ENCODE measurements at places on chromosomes 12 and 14. TPM values are rescaled to one million over a fixed set of nuclear protein-coding genes. Genes with fewer than 3 reads are reported as not detected.

The C12orf42 gene
- not detected for polyA plus RNA-seq

The HOXC13 gene
- 0.23 TPM for polyA plus RNA-seq

- no peak for DNase-seq
These were observed 106.7 kb upstream of the COCH start for GRCh38 chr14:30767624-30768023.

The DCN gene
- polyA plus RNA-seq, result 219 TPM

DNA sequence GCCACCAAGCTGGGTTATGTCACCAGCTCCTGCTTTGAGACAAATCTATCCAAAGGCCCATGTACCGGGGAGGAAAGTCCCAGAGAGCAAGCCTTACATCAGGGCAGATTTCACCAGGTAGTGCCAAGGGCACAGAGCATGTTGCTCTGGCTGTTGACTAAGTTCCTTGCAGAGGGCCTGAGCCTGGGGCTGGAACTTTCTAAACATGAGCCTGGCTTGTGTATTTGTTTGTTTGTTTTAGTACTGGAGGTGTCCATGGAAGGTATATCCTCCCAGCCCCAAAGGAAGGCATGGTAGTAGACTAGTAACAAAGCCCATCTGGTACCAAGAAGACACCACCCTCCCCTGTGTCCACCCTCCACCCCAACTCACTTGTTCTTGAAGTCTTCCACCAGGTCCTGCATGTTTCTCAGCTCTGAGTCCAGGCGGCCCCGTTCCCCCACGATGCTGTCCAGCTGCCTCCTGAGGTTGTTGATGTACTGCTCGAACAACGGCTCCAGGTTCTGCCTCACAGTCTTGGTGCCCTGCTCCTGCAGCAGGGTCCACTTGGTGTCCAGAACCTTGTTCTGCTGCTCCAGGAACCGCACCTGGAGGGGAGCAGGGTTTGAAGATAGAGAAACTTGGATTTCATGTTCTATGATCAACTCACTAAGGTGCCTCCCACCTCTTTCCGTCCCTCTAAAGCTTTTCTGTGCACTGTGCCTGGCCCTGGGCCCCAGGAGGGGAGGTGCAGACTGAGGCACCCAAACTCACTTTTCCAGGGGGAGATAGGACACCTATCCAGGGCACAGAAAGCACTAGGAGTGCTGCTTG is 1.4 kb downstream of the KRT5 start:
- no peak for DNase-seq

GRCh38 chr14:58826845-58827686 is 189.3 kb downstream of the DACT1 start:
- no peak for DNase-seq

GRCh38 chr12:108804271-108804953 is 53.0 kb downstream of the SSH1 start:
- DNase-seq, result peak; percentile 82

The PRKAG1 gene
- polyA plus RNA-seq, result 105 TPM

GRCh38 chr12:57008178-57008577 is 1.8 kb upstream of the ZBTB39 start:
- DNase-seq, result no peak

DNA sequence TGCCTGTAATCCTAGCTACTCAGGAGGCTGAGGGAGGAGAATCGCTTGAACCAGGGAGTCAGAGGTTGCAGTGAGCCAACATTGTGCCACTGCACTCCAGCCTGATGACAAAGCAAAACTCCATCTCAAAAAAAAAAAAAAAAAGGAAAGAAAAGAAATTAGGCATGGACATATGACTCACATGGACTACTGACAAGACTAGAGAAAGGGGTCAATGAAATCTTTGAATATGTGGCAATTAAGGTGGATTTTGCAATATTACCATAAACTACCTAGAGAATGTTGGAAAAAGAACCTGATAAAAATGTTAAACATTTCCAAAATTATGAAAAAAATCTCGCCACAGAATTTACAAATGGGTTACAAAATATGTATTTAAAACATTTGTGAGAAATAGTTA is 873.6 kb downstream of the C12orf50 start:
- no peak for DNase-seq

- no peak for DNase-seq
These were observed 87.3 kb upstream of the RMST start for GRCh38 chr12:97375310-97375709.

The FLVCR2 gene
- 9.8 TPM for polyA plus RNA-seq

- no peak for DNase-seq
These were observed 4.0 kb downstream of the C14orf119 start for GRCh38 chr14:23099212-23099861.

- DNase-seq, result no peak
These were observed 244.9 kb upstream of the RGS6 start for GRCh38 chr14:71687166-71687831.
